ENCODE measurements at places on chromosomes 4 and X.

- peak; percentile 61 for DNase-seq
These were observed at the start of gene REPS2 for GRCh38 chrX:16946361-16946964. TSS of gene REPS2 (plus strand) at chrX:16946658. CDS start at chrX:16946862, 204 bp downstream.

DNA sequence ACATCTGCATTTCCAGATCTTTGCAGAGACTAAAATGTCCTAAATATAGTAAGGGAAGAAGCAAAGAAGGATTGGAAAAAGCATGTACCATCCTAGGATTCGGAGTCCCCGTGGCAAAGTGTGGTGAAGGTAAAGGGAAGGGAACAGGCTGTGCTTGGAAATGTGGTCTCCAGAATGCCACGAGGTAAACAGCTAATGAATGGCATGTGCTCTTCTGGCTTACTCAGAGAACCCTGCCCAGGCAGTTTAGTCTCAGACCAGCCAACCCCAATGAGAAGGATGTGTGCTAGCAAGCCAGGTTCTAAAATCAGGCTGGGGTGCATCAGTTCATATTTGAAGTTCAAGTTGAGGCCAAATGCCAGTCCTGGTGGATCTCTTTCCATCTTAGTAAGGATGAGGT is 113.1 kb downstream of the RS1 start:
- DNase-seq, result no peak

DNA sequence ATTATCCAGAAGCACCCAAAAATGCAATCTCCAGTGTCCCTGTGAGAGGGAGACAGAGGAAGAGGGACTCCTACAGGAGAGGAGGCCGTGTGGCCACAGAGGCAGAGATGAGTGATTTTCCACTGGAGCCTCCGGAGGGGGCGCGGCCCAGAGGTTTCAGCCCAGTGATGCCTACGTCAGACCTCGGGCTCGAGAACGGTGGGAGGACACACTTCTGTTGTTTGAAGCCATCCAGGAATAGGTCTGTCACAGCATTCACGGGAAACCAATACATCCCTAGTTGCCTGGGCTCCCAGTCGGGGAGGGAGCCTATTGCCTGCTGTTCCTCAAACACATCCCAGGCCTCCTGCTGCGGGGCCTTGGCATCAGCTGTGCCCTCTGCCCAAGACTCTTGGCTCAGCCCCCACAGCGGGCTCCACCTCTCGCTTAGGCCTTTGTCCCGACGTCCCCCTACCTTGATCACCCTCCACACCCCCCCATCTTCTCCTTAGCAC is 39.2 kb upstream of the HMX1 start:
- DNase-seq, result no peak

DNA sequence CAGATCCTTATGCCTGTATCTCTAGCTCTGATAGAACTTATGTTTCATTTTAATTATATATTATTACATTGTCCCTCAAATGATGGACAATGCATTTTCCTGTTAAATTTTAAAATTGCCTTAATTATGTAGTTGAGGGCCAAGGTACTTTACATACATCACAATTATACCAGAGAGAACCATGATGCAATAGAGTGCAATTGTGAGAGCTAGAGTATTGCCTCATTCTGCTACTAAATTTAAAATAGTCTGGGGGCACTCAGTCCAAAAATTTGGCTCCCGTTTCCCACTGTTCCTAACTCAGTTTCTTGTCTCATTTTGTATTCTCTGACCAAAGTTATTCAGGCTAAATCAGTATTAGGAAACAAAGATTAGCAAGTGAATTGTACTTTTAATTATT is 378.5 kb upstream of the ZFP42 start:
- no peak for DNase-seq

GRCh38 chr4:38723726-38724474 is 58.9 kb downstream of the TLR10 start:
- DNase-seq, result no peak

- DNase-seq, result no peak
These were observed at the start of gene ANKRD37 for GRCh38 chr4:185396724-185397385. TSS of gene ANKRD37 (plus strand) at chr4:185396841. CDS start at chr4:185396924, 83 bp downstream.

DNA sequence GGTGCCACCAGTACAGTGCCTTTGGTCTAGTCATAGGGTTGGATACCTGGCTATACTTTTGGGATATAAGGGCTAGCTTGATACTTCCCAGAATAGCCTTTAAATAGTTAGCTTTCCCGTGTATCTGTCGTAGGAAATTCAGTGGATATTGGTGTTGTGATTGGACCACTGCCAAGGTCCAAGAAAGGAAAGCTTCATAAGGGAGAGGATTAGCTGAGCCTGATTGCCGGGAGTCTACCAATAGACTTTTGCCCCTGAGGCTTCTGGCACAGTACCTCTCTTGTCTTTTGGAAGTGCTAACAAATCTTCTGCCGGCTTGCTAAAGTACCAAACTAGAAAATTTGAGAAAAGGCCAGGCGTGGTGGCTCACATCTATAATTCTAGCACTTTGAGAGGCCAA is 350.6 kb downstream of the CHIC1 start:
- no peak for DNase-seq

All from GM18507 (cell line).